ENCODE measurements at places on chromosomes 1 and 21. TPM values are rescaled to one million over a fixed set of nuclear protein-coding genes. Genes with fewer than 3 reads are reported as not detected.

The TNNI3K gene
- 4.4 TPM for total RNA-seq

The FMO3 gene
- not detected for total RNA-seq

The NTMT2 gene
- total RNA-seq = not detected

The UBR4 gene
- 105 TPM for total RNA-seq

The SPRR4 gene
- not detected for total RNA-seq

The HENMT1 gene
- 0.56 TPM for total RNA-seq

Measured in cardiac muscle cell (in vitro differentiated cells and primary cell).